A172 (cell line): ENCODE measurements at places on chromosomes 12 and 14. TPM values are rescaled to one million over a fixed set of nuclear protein-coding genes. Genes with fewer than 3 reads are reported as not detected.
A peak's percentile ranks its signal among the peaks of the same experiment; 100 is the strongest.

DNA sequence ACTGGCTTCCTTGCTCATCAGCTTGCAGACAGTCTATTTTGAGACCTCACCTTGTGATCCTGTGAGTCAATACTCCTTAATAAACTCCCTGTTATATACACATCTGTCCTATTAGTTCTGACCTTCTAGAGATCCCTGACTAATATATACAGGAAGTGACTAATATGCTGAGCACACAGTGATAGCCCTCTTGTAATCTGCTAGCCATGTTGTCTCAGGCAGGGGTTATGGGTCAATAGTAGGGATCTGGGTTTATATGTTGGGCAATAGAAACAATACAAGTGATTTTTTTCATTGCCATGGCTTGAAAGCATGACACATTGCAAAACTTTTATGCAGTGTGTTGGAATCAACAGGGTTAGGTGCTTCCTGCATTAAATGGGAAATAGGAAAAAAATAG, 562.2 kb downstream of the GALC start:
- DNase-seq: peak; percentile 36

GRCh38 chr12:2054091-2055018, 1.6 kb downstream of the CACNA1C start:
- DNase-seq: no peak

DNA sequence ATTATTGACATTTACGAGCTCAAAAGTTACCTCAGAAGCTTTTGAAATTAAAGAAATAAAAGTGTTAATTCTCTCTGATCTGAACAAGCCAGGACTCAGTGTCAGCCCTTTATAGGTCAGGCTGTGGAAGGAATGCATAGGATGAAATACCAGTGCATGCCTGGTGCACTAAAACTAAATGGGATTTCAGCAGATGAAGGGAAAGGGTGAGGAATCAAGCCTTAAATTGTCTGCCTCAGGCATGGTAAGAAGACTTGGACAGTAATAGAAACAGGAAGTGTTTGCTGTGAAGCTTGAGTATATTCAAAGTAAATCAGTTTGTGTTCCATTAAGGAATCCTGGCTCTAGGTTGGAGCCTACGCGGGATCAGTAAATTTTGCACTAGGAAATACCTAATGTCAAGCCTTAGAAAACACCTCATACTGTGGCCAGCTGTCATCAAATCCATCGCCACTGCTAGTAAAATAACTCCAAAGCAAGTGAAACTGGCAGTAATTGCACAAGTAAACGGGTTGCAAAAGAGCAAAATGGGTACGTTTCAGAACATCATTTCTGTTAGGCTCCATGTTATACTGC, 76.3 kb downstream of the PDE3A start:
- DNase-seq: no peak

DNA sequence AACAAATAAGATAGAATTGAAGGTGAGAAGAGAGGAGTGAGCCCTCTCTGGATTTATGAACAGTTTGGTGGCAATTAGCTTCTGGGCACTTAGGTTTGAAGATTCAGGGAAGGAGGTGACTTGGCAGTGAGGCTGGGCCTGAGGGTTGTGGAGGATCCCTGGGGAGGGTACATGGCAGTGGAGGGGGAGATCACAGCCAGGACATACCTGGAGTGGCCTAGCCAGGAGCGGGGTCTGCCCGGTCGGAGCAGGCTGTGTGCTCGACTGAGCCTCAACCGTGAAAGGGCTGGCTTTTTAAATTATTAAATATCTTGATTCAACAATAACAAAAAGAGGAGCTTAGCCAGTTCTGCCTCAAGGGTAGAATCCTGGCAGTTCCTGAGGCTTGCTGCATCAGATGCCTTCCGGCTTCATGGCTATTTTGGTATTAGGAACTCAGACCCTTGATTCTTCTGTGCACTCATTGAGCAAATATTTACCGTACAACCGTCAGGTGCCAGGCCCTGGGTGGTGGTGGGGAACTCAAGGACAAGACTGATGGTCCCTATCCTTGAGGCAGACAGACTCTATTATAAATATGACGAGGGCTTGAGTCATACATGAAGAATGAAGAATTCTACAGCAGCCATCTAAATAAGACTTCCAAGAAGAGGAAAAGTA, 73.4 kb downstream of the SPTB start:
- peak; percentile 88 for DNase-seq

- DNase-seq: no peak
Observed at GRCh38 chr12:106598003-106598402, 15.2 kb downstream of the RFX4 start.

Gene OVCH1
- total RNA-seq: not detected in 2 replicates

- no peak for DNase-seq
Observed at GRCh38 chr14:92449404-92450181, 64.0 kb upstream of the RIN3 start.

GRCh38 chr12:6363330-6364043, 11.9 kb downstream of the SCNN1A start:
- DNase-seq: no peak

DNA sequence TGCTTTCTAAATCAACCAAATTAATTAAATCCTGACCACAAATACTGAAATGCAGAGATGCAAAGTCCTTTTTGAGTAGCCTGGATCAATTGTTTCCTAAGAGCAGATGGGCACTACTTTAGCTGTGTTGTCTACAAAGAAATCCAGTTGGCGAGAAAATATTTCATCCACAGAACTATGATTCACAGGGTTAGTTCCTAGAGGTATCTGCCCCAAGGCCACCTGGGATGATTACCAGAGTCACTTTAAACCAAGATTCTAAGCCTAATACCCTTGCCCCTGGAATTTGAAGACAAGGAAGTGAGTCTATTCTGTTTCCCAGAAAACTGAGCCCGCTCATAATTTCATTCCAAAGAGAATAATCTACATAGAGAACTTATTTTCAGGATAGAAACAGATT, 198.4 kb downstream of the PPM1H start:
- no peak for DNase-seq

DNA sequence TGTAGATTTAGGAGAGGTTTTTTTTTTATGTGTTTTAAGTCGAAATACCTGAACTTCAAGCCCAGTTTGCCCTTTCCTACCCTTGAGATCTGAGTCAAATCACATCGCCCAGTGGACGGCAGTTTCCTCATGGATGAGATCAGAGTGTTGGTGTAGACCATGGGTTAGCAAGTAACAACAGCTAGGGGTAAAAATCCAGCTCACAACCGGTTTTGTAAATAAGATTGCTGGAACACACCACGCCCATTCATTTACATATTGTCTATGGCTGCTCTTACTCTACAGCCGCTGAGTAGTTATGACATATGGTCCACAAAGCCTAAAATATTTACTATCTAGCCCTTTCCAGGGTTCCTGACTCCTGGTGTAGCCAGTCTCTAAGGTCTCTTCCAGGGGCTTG, 158.5 kb upstream of the PLEKHG7 start:
- DNase-seq: no peak

- no peak for DNase-seq
Observed at GRCh38 chr12:65642061-65642661, 182.1 kb upstream of the HMGA2 start.

DNA sequence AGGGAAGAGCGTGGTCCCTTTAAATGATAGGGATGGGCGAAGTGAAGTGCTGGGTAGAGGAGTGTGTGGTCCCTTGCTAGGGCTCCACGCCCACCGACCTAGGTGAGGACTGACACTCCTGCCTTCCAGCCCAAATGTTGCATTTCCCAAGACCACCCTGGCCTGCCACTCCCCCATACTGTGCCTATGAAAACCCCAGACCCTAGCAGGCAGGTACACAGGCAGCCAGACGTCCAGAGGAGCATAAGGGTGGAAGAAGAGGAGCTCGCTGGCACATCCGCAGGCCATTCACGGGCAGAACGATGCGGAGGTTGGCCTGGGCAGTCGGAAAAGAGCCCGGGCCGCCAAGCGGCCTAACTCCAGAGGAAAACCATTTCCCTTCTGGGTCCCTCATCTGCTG, 817 bp upstream of the IPO8 start:
- DNase-seq: no peak

Gene TMBIM4
- total RNA-seq: 122 and 178 TPM in 2 replicates

GRCh38 chr12:120367233-120367923, 1.6 kb downstream of the MSI1 start:
- DNase-seq: no peak

DNA sequence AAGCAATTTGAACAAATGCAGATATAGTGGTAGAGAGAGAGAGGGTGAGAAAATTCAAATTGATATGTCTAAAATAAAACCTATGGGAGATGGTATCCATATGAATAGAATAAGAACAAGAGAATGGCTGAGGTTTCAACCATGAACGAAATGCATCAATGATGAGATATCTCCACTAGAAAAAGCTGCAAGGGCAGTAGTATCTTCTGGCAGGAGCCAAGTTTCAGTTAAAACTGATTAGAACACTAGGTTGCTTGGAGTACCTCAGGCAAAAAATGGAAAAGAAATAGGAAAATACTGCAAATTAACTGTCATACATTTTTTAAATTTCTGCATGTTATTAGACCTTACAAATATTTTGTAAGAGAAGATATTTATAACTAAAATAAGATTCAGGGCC, 151.3 kb downstream of the ANKS1B start:
- DNase-seq: no peak

DNA sequence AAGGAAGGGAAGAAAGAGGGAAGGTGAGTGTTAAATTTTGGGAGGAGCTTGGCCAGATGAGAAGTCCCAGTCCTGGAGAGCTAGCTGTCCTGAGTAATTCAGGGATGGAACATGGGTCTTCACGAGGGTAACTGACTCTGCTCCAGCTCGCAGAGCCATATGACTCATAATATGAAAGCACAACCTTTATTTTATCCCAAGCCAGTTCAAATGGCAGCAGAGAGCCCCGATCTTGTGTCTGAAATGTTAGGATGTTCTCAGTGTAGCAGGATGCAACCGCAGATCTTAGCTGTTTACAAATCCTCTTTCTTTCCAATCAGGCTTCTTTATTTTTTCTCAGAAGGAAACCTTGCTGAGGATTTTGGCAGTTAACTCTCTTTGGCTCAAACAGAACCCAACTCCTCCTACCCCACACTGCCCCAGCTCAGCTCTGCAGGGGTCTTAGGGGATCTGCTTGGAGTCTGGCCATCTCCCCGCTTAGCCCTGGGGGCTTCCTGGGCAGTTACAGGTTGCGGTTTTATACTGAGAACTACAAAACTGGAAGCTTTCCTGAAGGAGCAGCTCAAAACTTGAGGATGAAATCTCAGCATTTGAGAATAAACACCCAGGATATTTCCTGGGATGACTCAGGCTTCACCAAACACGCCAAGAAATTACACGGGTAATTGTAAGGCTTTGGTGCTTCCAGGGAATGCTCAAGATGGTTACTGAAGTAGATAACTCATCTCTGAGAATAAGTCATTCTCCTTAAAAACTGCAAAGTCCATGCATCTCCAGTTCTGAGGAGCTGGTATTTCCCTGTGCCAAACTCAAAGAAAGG, 92.5 kb downstream of the VCPKMT start:
- peak; percentile 67 for DNase-seq

GRCh38 chr12:47739297-47739696, 14.0 kb upstream of the ENDOU start:
- DNase-seq: no peak

DNA sequence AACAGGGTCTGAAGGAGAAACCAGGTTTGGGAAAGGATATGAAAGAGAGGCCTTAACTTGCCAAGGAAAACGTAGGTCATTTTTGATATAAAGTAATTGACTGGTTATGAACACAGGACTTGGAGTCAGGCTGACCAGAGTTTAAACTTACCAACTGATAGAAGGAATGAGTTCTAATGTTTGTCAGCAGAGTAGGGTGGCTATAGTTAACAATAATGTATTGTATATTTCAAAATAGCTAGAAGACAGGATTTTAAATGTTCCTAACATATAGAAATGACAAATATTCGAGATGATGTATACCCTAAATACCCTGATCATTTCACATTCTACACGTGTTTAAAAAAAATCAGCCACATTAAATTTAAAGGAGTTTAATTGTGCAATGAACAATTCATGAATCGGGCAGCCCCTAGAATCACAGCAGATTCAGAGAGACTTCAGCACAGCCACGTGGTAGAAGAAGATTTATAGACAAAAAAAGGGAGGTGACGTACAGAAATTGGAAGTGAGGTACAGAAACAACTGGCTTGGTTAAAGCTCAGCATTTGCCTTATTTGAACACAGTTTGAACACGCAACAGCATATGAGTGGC, 52.5 kb upstream of the PLEKHG7 start:
- DNase-seq: no peak

Gene INHBC
- total RNA-seq: not detected in 2 replicates

DNA sequence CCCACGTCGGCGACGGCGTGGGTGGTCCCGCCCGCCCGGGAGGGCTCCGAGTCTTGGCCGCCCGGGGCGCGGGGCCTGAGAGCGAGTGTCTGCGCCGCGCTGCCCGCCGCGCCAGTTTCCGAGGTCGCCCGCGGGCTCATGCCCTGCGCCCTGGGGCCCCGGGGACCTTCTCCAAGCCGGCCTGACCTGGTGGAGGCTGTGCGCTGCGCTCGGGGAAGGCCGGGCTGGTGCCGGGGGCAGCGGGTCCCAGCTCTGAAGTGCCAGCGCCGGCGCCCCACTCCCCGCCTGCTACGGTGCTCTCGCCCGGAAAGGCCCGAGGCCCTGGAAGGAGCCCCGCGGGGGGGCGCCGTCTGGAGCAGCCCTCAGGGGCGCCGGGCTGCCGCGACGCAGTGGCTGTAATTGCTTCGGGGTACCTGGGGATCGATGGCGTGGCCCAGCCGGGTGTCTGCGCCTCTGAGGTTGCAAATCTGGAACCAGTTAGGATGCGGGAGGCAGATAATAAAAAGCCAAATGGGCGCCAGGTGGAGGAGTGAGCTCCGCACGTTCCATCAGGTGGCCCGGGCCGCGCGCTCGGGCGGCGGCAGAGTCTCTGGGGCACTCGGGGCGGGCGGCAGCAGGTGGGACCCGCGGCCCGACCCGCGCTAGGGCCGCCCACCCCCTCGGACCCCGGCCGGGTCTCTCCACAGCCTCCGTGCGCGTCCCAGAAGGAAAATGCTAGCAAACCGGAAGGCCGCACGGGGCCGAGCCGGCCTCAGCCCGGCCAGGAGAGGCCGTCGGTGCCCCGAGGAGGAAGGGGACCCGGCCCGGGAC, 102.3 kb upstream of the DIO3 start:
- DNase-seq: no peak

GRCh38 chr12:102487226-102487625, 6.9 kb upstream of the IGF1 start:
- DNase-seq: no peak

GRCh38 chr12:108640802-108641445, 7.2 kb upstream of the SELPLG start:
- DNase-seq: peak; percentile 82
